ENCODE measurements at places on chromosomes 5 and 9.

DNA sequence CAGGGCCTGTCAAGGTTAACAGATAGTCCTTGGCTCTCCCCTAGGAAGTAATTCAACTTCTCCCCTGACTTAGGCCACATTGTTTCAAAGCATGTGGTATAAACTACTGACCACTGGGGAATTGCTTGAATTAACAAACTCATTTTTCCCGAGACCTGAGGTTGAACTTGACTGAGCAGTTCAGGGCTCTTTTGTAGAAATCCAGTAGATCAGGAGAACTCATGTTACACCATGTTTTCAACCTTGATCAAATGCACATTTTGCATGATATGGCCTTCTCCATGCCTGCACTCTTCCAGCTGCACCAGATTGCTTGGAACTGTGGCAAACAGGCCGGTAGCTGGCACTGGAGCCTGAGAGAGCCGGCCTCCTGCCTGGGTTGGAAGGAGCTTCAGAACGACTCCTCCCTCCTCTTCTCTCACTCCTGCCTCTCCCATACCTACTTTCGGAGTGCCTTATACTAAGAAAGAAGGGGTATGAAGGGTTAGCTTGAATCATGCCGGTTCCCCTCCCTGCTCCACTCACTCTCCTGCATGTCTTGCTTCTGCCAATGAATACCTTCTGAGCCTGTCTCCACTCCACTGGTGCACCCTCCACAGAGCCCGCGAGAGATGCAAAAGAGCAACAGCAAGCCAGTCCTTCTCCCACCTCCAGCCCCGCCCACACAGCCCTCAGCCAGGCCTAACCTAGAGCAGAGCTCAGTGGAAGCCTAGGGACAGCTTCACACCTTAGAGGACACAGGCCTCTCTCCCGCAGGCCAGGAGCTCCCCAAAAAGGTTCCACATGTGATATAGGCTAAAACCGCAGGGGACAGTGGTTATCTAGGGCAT, 159.4 kb downstream of the MACROH2A1 start:
- DNase-seq: no peak

DNA sequence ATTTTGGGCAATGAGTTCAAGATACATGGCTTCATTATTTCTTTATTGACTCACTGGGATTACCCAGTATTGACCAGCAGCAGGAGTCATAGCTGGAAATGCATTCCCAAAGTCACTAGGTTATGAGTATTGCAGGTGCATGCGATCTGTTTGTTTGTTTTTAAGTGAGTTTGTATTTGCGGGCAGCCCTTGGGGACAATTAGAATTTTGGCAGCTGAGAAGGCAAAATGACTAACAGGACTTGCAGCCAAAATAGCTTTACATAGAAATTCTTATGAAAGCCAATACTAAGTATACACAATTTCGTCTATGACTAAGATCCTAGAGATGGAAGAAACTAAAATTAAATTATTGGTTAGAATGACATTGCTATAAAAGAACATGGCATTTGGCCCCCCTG, 18.1 kb upstream of the RGMB start:
- no peak for DNase-seq

- DNase-seq: no peak
These were observed 175.8 kb upstream of the IER5L start for GRCh38 chr9:129353697-129354336.

- DNase-seq: no peak
These were observed 204.4 kb downstream of the GLIS3 start for GRCh38 chr9:4095484-4095883.

GRCh38 chr5:80324912-80325311, 5.1 kb downstream of the SPZ1 start:
- DNase-seq: no peak

GRCh38 chr9:95264954-95265615, 52.4 kb downstream of the FANCC start:
- DNase-seq: peak; percentile 34

Measured in neural progenitor cell (in vitro differentiated cells).